ENCODE measurements at places on chromosomes 12 and 14. TPM values are rescaled to one million over a fixed set of nuclear protein-coding genes. Genes with fewer than 3 reads are reported as not detected.
A peak's percentile ranks its signal among the peaks of the same experiment; 100 is the strongest.

The SAMD15 gene
- 1.3 TPM for total RNA-seq

The CLEC6A gene
- total RNA-seq, result not detected

DNA sequence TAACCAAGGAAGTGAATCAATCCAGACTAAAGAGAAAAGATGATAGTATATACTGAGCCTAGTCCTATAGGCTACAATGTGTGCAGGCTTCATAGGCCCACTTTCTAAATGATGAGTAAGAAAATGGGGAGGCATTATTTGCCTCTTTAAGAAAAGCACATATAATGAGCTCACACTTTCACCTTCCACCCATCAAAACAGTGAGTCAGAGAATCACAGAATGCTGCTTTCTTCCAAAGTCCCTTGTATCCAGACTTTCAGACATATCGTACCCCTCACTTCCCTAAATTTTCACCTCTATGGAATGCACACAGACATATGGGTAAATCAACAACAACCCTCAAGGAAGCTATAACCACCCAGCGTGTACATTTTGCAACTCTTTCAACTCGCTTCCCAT, 286.4 kb upstream of the PRKD1 start:
- no peak for DNase-seq

DNA sequence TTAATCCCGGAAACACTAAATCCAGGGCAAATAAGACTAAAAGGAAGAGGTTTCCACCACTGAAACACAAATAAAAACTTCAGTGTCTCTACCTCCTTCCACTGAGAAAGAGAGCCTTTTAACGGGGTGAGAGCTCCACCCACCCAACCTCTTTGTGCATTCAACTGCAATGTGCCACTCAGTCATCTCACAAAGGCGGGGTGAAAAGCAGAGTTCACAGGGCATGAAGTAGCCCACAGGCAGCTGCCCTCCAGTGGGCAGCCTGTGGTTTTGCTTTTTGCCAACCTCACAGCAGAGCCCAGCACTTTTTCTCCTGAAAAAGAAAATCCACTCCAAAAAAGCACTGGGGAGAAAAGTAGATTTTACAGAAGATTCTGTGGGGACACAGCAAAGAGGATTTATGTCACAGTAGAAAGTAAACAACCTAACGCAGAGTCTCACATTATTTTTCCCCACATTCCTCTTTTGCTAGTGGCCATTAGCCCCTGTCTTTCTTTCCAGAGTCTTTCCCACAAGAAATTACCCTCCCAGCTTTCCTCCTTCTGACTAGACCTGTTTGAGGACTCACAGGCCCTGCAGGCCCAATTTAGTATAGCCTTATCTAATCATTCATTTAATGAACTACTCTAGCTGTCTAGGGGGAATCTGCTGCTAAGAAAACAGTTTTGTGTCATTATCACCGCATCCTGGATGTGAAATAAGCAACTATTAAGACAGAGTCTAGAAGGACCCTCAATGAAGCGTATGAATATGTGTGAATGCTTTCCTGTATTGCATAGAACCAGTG, 753.8 kb upstream of the FOXG1 start:
- DNase-seq, result no peak

- no peak for DNase-seq
Measured at GRCh38 chr14:33317675-33318074, 379.0 kb downstream of the NPAS3 start.

DNA sequence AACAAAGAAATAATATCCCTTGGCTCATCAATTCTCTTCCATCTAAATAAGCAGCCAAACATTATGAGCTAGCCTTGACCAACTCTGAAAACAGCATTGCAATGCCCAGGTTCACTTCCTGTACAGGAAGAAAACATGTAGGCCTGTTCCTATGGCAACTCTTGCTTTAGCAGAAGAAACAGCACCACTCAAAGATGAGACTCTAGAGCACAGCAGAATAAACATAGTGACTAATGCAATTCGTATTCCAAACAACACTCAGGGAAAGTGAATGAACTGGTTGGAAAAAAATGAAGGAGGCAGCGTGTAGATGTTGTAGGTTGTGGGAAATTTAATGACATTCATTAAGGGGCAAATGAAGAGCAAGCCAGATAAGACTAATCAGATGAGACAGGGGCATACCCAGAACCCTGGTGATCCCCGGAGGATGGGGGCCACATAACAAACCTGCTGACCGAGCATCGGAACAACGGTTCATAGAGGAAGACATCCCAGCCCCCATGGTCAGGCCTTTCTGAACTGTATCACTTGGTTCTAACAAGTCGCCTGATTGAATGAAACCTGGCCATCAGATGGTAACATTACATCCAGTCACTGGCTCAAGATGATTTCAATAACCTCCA, 9.0 kb downstream of the ARHGDIB start:
- peak; percentile 42 for DNase-seq

Data from HepG2 (cell line).